ENCODE measurements at places on chromosomes 3 and 15.

GRCh38 chr3:70876154-70876553 is 563.7 kb upstream of the MDFIC2 start:
- no peak for DNase-seq

DNA sequence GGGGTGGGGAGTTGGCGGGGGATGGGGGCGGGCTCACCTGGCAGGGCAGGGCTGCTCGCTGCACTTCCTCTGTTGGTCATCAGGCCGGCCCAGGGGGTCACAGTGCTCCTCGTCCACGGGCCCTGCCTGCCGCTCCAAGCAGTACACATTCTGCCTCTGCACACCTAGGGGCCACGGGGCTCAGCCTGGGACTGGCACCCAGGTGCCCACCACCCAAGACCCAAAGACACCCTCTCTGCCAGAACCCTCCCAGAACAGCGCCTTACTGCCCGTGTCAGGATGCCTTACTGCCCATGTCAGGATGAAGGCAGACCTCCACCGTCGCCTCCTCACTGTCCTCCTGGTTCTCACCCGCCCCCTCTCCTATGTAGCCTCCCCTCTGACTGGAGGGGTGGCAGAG is 43.2 kb downstream of the ADAMTS7 start:
- no peak for DNase-seq

DNA sequence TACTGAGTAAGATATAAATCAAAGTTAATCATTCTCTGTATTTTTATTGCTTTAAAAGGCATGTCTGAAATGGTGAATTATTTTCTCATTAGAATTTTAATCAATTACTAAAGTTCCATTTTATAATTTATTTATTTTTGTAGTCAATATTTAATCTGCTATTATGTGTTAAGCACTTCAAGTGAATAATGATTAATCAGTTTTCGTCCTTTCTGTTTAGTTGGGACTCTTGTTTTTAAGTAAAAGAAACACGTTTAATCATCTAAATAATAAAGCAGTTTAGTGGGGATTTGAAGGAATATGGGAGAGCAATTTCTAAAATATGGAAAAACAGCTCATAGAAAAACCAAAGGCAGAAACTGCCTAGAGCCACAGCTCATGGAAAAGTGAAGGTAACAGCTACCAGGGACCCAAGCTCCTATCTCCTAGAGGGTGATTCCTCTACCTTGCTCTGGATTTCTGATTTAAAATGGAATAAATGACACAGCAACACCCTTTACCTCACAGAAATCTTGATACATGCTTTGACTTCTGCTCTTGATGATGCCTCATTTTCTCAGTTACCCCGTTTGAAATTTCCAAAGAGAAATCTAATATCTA is 28.0 kb upstream of the SUCNR1 start:
- no peak for DNase-seq

- DNase-seq, result no peak
Measured at GRCh38 chr3:37456781-37457180, 282.4 kb upstream of the LRRFIP2 start.

DNA sequence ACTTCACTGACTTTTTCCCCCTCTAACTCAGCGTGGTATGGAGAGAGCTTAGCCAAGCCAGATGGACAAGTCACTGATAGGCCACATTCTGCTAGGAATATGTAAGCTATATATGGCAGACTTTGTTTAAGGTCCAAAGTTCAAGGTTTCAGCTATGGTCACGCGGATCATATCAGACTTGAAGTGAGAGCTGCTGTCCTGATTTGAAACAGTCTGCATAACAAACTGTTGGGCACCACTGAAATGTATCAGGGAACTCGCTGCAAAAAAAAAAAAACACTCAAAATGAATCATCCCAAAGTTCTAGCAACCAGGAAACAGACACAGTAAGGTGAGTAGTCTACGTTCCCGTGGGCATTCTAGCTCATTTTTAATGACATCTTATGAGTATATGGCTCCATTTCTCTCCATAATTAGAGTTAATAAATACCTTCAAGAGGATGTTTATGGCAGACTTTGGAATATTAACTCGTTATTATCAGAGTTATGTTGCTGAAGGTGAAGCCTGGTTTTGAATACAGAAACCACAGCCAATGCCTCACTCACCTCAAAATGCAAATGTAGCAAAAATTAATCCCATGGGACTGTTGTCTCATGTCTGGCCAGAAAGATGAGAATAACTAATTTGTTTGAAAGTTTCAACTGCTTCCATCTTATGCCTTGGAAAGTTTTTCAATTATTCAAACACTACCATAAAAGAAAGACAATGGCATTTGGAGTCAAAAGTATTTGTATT is 12.3 kb downstream of the DPH3 start:
- DNase-seq, result no peak

DNA sequence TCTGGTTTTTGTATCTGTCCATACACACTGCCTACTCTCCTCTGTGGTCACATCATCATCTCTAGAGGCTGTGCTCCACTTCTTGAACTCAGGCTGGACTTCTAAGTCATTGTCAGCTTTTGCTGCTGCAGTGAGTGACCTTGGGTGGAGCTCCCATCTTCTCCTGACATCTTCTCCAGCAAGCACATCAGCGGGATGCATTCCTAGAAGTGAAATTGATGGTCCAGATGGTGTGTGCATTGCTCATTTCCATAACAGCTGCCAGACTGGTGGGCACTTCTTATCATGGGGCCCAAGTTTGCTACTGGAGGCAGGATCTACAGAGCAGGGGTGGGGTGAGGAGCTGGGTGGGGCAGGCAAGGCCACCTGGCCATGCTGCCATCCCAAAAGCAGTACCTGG is 109.9 kb downstream of the DNAJB8 start:
- DNase-seq, result no peak

DNA sequence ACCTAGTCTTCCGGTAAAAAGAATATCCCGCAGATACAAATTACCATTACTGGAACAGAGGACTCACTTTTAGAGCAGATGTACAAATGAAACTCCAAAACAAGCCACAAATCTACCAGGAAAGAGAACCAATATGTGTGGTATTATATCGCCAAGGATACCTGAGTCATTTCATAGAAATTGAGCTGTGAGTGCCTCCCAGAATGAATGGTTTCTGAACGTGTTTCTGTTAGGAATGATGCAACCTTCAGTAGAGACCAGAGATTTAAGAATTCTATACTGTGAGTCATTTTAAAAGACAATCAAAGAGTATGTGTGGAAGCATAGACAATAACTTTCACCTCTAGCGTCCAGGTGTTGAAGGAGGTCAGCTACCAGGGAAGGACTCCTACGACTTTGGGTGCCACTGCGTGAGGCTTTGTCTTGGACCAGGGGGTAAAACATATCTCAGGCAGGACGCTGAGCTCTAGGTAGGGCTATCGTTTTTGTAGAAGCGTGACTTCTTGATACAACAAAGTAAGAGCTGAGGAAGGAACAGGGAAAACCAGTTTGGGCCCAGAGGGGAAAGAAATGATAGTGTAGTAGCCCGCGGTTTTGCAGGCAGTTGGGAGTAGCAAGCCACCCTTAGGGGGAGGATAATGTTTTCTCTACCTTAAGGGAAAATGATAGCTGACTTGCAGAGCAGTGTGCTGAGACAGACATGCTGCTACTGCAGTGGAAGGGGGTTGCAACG is 210.4 kb downstream of the TP63 start:
- DNase-seq, result no peak

GRCh38 chr3:133547432-133548041 is 25.9 kb upstream of the CDV3 start:
- no peak for DNase-seq

- DNase-seq, result no peak
Measured at GRCh38 chr3:171465763-171466162, 5.6 kb upstream of the TNIK start.

GRCh38 chr3:169383770-169384169 is 279.7 kb downstream of the MECOM start:
- no peak for DNase-seq

- DNase-seq, result no peak
Measured at GRCh38 chr15:98009169-98009568, 48.7 kb downstream of the ARRDC4 start.

DNA sequence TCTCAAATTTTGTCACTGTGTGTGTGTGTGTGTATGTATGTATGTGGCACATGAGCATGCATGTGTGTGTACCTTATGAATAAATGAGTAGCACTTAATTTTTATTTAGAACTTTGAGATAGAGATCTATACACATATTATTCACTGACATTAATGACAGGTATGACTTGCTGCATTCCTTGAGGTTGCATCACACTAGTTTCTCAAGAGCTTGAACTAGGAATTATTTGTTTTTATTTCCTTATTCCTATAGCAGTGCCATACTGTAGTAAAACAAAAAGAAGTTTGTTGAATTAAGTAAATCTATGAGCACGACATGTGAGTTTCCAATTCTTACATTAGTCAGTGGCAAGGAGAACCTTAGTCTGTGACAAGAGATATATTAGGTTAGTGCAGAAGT is 943.9 kb downstream of the ROBO1 start:
- no peak for DNase-seq

DNA sequence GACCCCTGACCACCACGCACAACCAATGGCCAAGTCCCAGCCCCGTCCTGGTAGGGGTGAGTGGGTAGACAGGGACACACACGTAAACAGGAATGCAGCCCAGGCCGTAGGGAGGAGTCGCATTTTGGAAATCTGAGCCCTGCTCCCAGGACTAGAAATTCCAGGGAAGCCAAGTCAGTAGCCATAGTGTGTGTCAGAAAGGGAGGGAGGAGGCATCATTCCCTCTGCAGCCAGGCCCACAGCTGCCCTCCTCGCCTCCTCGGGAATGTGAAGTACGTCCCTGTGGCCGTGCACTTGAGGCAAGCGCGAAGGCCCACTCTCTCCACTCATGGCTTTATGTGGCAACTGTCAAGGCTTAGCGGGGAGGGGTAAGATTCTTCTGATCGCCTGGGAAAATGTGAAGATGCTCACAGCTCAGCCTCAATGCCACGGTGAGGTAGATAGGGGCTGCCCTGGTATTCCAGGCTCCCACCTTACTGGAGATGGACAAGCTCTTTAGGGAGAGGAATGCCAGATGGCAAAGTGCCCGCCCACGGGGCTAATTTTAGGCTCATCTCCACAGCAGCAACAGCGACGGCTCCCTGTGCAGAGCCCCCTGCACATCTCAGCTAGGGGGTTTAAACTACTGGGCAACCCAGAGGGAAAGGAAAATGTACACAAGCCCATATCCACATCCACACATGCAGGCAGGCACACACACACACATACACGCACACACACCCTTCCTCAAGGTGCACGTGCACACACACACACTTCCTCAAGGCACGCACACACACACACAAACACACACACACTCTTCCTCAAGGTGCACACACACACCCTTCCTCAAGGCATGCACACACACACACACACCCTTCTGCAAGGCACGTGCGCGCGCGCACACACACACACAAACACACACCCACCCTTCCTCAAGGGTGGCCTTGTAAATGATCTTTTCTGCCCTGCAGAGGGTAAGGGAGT is 65.5 kb downstream of the ADCY5 start:
- no peak for DNase-seq

GRCh38 chr3:187098923-187099512 is 40.3 kb downstream of the RPL39L start:
- DNase-seq, result no peak

- no peak for DNase-seq
Measured at GRCh38 chr3:4162096-4162495, 141.1 kb upstream of the SETMAR start.

GRCh38 chr3:9914011-9914410 is 2.9 kb upstream of the IL17RC start:
- DNase-seq, result no peak

- DNase-seq, result no peak
Measured at GRCh38 chr15:88262064-88262463, 5.5 kb upstream of the NTRK3 start.

DNA sequence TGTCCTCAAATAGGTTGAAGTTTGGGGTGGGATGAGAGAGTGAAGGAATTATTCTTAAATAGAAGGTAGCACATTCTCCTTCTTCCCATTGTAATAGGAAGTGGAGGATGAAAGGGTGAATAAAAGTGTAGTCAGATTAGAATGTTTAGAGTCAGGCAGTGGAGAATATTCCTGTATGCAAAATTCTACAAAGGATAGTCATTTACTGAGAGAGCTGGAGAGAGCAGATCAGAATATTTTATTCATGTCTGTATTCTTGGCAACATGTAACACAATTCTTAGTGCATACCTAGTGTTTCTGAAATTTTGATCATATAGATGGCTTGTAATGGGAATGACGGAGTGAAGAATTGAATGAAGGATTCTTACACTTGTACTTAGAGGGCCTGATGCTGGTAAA is 139.1 kb downstream of the LSAMP start:
- DNase-seq, result no peak

DNA sequence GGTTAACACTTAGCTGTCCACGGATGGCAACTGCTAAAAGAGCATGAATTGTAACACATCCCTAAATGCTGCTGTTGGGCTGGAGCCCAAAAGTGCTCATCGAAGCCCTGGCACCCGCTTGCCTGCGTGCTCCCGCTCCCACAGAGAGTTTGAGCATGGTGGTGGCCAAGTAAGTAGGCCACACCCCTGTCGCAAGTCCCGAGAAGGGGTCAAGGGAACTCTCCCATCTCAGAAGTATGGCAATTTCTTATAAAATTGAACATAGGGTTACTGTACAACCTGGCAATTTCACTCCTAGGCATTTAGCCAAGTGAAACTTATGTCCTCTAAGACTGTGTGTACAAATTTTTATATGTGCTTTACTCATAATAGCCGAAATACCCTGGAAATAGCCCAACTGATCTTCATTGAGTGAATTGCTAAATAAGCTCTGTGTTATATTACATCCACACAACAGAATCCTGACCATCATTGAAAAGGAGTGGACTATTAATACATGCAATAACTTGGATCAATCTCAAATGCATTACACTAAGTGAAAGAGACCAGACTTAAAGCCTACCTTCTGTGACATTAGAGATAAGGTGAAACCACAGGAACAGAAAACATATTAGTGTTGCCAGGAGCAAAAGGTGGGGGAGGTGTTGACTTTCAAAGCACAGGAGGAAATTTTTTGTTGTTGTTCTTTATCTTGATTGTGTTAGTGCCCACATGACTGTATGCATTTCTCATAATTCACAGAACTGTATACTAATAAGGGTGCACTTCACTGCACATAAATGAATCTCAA is 1.5 kb upstream of the GCSAM start:
- DNase-seq, result no peak

- DNase-seq, result no peak
Measured at GRCh38 chr15:45866616-45867015, 231.8 kb downstream of the SQOR start.

GRCh38 chr3:146780251-146780650 is 175.1 kb upstream of the PLSCR5 start:
- no peak for DNase-seq

DNA sequence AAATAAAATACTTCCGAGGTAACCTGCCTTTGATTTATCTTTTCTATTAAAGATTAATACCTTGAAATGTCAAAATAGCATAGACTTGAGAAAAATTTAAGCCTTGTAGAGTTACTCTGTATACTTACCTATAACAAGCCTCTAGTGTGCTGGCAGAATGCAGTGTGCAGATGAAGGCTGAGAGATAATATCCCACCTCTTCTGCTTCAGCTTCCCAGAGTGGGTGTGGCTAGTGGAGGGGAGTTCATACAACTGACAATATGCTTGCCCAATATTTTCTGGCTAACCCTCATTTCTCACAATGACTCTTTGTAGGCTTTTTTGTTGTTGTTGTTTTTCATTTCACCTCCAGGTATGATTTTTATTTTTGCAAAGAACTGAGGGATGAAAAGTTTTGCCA is 15.7 kb upstream of the ZBTB20 start:
- no peak for DNase-seq

GRCh38 chr15:69713726-69714559 is 261.3 kb downstream of the RPLP1 start:
- DNase-seq, result peak; percentile 95
